ENCODE measurements at places on chromosomes 12 and 14. TPM values are rescaled to one million over a fixed set of nuclear protein-coding genes. Genes with fewer than 3 reads are reported as not detected.

DNA sequence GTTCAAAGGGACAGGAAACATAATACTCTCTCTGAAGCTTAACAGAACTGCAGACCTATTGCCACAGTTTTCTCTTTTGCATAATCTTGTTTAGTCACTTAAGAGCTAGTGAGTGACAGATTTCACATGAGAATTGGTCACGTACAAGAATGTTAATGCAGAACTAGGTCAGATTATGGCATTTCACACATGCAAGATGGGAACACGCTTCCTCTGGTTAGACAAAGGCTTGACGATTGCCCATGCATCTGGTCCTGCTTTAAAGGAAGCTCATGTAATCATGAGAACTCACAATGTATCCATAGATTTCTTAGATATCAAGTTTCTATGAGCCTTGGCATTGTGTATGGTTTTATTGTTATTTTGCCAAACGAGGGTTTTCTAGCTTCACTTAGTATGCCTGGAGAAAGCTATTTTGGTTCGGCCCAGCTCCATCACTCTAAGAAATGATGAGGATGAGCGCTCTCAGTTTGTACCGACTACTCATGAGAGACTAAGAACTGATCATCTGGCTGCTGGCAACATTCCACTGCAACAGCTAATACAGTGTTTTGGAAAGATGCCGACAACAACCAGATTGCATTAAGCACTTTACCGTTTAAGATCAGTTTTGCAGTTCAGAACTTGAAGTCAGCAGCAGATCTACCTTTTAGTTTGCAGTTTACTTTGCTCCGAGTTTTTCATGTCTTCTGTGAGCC is 380.0 kb downstream of the DIO2 start:
- no peak overlapping the region for H3K4me3 ChIP-seq
- no peak for DNase-seq
- no peak overlapping the region for H3K27ac ChIP-seq
- no peaks in the 10 kb centered on the region for H3K27me3 ChIP-seq
- H3K36me3 ChIP-seq = no peaks in the 10 kb centered on the region

GRCh38 chr12:8065991-8066594 is at the start of gene C3AR1:
TSS of gene C3AR1 (minus strand) at chr12:8066359. CDS start at chr12:8060185, 6,174 bp downstream.
- H3K36me3 ChIP-seq = no peaks in the 10 kb centered on the region
- no peaks in the 10 kb centered on the region for H3K27me3 ChIP-seq
- DNase-seq = peak; percentile 35
- H3K4me1 ChIP-seq = peaks cover 6% of the 10 kb centered on the region

DNA sequence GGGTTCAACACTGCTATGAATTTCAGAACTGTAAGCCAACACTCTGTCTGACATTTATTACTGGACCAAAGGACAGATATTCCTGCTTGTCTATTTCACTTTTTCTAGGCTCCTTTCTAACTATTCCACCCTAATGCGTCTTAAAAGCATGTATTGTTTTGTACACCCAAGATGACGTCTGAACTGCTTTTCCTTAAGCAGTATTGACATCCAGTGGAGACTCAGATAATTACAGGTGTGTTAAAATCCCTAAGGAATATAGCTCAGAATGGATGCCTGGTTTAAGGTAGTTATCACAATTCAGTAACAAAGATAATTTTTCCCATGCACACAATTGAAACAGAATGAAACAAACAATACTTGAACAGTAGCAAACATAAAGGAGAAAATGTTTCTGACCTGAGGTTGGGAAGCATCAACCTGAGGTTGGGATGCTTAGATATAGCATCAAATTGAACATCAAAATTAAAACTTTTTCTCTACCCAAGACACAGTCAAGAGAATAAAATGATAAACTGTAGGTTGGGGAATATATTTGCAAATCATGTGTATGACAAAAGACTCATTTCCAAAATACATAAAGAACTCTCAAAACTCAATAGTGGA is 93.7 kb upstream of the PTPRR start:
- no peaks in the 10 kb centered on the region for H3K4me1 ChIP-seq
- no peak for DNase-seq
- H3K27ac ChIP-seq = no peak overlapping the region
- no peak overlapping the region for H3K4me3 ChIP-seq

DNA sequence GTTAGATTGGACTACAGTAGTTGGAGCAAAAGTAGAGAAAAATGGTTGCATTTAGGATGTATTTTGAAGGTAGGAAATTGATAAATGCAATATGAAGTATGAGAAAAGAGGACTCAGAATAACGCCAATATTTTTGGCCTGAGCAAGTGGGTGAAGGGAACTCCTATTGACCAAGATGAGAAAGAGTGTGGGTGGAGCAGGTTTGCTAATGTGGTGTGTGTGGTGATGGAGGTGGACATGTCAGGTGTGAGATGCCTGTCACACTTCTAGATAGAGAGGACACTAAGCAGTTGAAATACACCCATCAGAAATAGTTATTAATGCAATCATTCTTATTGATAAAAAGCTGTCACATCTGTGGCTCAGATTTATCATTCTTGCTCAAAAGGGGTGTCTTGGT is 7.3 kb downstream of the GUCY2C start:
- H3K4me3 ChIP-seq = no peak overlapping the region
- DNase-seq = no peak
- H3K27me3 ChIP-seq = no peaks in the 10 kb centered on the region
- no peaks in the 10 kb centered on the region for H3K36me3 ChIP-seq
- H3K4me1 ChIP-seq = no peaks in the 10 kb centered on the region
- H3K27ac ChIP-seq = no peak overlapping the region

- H3K4me3 ChIP-seq = no peak overlapping the region
- H3K27me3 ChIP-seq = no peaks in the 10 kb centered on the region
- H3K36me3 ChIP-seq = peaks cover 13% of the 10 kb centered on the region
- H3K27ac ChIP-seq = peak overlapping the region; percentile 99
These were observed 3.5 kb downstream of the ZBTB25 start for GRCh38 chr14:64500088-64500487.

- no peak overlapping the region for H3K27ac ChIP-seq
- no peak overlapping the region for H3K4me3 ChIP-seq
- no peak for DNase-seq
These were observed 54.3 kb upstream of the CIT start for GRCh38 chr12:119931402-119931801.

DNA sequence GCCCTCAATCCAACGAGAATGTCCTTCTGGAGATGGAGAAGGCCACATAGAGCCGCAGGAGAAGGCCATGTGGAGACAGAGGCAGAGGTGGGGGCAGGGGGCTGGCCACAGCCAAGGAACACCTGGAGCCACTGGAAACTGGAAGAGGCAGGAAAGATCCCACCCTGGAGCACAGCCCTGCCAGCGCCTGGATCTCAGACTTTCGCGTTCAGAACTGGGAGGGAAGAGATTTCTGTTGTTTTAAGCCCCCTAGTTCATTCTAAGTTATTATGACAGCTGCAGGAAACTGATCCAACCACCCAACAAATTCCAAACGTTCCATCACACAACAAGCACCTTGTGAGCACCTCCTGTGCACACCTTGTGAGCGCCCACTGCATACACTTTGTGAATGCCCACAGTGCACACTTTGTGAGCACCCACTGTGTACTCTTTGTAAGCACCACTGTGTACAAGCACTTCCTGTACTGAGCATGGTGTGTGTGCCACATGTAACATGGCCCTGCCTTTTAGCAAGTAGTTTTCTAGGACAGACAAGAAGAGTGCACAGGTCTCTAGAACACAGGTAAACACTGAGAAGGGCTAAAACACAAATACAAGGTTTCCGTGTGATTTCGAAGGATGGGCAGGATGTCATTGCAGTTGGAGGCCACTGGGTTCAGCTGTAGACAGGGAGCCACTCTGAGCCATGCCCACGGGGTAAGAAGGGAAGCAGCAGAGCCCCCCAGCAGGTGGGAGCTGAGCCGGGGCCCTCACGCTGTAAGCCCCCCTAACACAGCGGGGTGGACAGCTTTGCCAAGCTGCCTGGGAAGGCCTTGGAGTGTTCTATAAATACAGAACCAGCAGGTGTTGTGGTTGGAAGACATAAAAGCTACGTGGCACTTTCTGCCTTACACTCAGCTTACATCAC is 15.4 kb downstream of the RIMBP2 start:
- no peak overlapping the region for H3K4me3 ChIP-seq
- H3K4me1 ChIP-seq = no peaks in the 10 kb centered on the region
- DNase-seq = no peak

- H3K27me3 ChIP-seq = no peaks in the 10 kb centered on the region
- H3K4me1 ChIP-seq = peaks cover 10% of the 10 kb centered on the region
- no peak overlapping the region for H3K27ac ChIP-seq
- no peak overlapping the region for H3K4me3 ChIP-seq
- H3K36me3 ChIP-seq = no peaks in the 10 kb centered on the region
These were observed 894 bp downstream of the KRT8 start for GRCh38 chr12:52903855-52904508.

- H3K27me3 ChIP-seq = no peaks in the 10 kb centered on the region
- H3K4me1 ChIP-seq = no peaks in the 10 kb centered on the region
- no peak overlapping the region for H3K4me3 ChIP-seq
- no peak overlapping the region for H3K27ac ChIP-seq
These were observed 23.3 kb upstream of the CCER1 start for GRCh38 chr12:90978117-90978770.

DNA sequence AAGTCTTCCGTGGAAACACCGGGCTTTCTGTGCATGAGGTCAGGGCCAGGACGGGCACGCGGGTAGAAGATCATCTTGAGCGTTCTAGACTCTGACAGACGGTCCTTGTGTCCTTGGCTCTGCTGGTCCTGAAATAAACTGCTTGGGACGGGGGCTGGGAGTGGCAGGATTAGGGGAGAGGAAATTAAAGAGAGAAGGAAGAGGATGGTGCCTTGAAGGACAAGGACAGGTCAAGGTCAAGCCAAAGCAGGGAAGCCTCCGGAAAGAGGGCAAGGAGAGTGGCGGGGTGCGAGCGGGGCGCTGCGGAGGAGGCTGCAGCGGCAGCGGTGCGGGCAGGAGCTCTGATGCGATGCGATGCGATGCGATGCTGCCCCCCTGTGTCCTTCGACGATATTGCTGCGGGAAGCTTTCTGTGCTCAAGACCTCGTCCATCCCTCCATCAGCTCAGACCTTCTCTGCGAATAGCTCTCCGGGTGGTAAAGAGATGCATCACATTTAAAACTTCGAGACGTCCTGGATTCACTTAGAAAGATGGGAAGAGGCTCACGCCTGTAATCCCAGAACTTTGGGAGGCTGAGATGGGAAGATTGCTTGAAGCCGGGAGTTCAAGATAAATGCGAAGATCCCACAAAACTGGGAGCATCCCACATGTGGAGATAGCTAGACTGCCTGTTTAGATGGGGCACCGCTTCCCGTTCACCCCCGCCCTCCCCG is 110.1 kb upstream of the TMEM132D start:
- H3K27me3 ChIP-seq = no peaks in the 10 kb centered on the region
- H3K4me3 ChIP-seq = no peak overlapping the region
- no peak overlapping the region for H3K27ac ChIP-seq
- H3K4me1 ChIP-seq = no peaks in the 10 kb centered on the region

DNA sequence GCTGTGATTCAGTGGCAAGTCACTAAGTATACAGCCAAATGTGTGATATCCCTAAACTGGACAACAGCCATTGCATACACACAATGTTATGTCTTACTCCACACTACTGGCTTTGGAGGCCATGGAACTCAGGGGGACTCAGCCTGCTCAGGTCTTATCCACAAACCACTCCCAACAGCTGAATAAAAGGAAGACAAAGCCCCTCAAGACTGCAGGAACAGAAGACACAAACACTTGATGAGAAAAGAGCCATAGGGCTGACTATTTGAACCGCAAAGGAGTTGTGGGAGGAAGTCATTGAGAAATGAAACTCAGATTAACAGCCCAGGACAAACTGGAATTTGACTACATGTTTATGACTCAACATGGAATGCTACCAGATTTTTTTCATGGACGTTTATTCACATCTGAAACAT is 40.9 kb downstream of the PTGER2 start:
- H3K27ac ChIP-seq = no peak overlapping the region
- no peak for DNase-seq
- no peaks in the 10 kb centered on the region for H3K4me1 ChIP-seq
- H3K36me3 ChIP-seq = no peaks in the 10 kb centered on the region
- peaks cover 5% of the 10 kb centered on the region for H3K27me3 ChIP-seq

- no peaks in the 10 kb centered on the region for H3K27me3 ChIP-seq
- no peaks in the 10 kb centered on the region for H3K4me1 ChIP-seq
- H3K27ac ChIP-seq = no peak overlapping the region
- no peak overlapping the region for H3K4me3 ChIP-seq
These were observed 80.4 kb downstream of the RASSF9 start for GRCh38 chr12:85755760-85756159.

DNA sequence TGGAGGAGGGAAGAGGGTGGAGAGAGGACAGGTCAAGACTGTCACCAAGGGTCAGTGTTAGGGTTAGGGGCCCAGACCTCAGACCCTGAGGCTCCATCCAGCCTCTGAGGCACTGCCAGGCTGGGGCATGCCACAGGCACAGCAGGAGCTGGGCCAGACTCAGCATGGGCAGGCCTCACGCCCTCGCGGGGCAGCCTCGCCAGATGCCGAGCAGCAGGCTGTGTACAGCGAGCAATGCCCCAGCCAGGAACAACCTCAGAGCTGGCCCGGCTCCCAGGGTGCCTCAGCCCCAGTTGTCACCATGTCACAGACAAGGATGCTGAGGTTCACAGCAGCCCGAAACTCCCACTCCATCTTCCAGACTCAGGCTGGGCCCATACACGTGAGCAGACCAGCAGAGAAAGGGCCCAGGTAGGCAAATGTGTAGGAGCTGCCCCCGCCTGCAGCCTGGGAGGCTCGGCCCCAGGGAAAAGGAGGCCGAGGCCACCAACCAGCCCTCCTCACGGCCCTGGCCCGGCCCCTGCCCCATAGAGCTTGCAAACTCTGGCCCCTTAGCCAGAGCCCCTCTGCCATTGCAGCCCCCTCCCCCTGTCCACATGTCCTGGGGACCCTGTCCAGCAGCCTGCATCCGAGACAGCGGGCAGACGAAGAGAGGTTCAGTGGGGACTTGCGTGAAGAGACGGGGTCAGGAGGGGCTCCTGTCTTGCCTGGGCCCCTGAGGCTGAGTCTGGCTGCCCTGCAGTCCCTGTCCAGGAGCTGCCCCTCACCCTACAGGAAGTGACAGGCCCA is 7.5 kb downstream of the C14orf180 start:
- H3K27ac ChIP-seq = no peak overlapping the region
- no peaks in the 10 kb centered on the region for H3K36me3 ChIP-seq
- peaks cover 2% of the 10 kb centered on the region for H3K27me3 ChIP-seq

- H3K4me3 ChIP-seq = no peak overlapping the region
- DNase-seq = no peak
- H3K27ac ChIP-seq = no peak overlapping the region
- H3K4me1 ChIP-seq = no peaks in the 10 kb centered on the region
These were observed 325.5 kb upstream of the RTL1 start for GRCh38 chr14:101228949-101229541.

PHC1 gene
- 59.8 TPM for total RNA-seq

CD163L1 gene
- 0.32 TPM for total RNA-seq

C12orf60 gene
- total RNA-seq = 1.4 TPM

SERPINA9 gene
- total RNA-seq = 0.74 TPM

SLC39A5 gene
- total RNA-seq = 0.41 TPM

ATN1 gene
- 50.8 TPM for total RNA-seq

SLC6A13 gene
- total RNA-seq = 0.19 TPM

All from B cell (primary cell).